NAMALWA (cell line): ENCODE measurements at places on chromosomes 2 and 18.

- no peak for DNase-seq
These were observed 22.0 kb upstream of the RPL31 start for GRCh38 chr2:100980046-100980445.

- no peak for DNase-seq
These were observed 35.9 kb downstream of the AFF3 start for GRCh38 chr2:100106460-100106859.

DNA sequence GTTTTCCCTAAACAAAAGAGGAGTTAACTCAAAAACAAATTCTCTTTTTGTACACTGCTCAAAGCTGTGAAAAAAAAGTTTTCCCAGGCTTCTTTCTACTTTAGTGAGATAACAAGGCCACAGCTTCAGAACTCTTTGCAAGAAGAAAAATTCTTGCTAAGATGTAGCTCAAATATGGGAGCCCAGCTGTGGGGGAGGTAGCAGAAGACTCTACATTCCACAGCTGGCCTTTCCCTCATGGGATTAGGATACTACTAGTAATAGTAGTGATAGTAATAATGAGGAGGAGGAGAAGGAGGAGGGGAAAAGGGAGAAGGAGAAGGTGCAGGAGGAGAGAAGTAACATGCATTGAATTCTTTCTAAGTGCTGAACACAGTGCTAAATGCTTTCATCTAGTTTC, 19.2 kb upstream of the CERS6 start:
- DNase-seq = no peak

- no peak for DNase-seq
These were observed 60.4 kb downstream of the KIAA1328 start for GRCh38 chr18:36889321-36889720.

DNA sequence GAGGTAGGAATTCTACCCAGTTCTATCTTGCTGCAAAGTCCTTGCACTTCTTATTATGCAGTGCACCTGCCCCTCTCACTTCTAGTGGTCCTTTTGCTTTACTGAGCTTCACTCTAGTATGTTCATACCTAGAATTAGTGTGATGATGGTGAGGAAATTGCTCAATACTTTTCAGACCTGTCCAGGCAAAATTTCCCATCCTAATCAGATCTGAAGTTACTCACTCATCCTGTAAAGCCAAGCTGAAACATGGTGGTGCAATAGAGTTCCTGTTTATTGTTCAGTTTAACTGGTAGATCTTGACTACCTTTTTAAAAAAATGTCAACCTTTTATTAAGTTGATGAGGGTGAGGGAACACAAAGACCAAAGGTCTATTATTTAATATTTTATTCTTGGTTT, 12.6 kb upstream of the FIGN start:
- no peak for DNase-seq

DNA sequence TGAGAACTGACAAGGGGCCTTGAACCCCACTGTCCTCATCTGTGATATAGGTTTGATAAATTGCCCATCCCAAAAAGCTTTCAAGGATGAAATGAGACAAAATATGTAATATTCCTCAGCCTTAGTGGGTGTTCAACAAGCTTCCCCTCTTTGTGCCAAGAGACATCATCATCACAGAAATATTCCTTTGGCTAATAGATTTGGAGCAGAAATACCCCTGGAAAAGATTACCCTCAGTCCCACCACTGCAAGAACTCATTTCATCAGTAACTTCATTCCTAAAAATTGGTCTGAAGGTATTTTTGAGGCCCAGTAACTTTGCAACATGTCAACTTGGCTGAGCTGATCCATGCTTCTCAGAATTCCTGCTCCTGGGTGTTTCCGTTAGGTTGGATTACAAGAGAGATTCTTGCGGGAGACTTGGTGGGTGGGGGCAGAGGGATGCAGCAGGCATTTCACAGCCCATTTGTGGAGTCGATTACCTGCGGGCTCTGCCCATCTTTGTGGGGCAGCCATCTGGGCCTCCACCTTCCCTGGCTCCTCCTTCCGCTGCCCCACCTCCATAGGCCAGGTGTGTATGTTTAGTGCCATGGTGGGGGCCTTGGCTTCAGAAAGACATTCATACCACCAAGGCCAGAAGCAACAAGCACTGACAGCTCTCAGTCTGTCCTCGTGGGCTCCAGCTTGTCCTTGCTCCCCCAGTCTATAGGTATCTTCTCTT, 263.9 kb downstream of the GLI2 start:
- no peak for DNase-seq

DNA sequence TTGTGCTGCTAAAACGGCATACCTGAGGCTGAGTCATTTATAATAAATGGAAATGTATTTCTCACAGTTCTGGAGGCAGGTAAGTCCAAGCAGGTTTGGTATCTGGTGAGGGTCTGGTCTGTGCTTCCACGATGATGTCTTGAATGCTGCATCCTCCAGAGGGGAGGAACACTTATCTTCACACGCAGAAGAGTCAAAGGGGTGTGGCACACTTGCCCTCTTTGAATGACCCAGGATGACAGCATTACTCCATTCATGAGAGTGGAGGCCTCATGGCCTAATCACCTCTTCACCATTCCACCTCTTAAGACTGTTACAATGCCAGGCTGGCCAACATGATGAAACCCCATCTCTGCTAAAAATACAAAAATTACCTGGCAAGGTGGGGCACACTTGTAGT, 61.0 kb downstream of the NCAPH start:
- no peak for DNase-seq

DNA sequence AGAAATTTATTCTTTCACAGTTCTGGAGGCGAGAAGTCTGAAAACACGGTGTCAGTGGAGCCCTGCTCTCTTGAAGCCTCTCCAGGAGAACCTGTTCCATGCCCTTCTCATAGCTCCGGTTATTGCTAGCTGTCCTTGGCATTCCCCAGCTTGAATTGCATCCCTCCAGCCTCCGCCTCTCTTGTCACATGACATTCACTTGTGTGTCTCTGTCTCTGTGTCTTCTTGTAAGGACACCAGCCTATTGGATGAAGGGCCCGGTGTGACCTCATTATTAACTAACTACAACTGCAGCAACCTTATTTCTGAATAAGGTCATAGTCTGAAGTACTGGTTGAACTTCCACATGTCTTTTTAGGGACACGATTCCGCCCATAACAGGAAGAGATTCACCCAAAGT, 4.5 kb upstream of the PRSS56 start:
- no peak for DNase-seq

DNA sequence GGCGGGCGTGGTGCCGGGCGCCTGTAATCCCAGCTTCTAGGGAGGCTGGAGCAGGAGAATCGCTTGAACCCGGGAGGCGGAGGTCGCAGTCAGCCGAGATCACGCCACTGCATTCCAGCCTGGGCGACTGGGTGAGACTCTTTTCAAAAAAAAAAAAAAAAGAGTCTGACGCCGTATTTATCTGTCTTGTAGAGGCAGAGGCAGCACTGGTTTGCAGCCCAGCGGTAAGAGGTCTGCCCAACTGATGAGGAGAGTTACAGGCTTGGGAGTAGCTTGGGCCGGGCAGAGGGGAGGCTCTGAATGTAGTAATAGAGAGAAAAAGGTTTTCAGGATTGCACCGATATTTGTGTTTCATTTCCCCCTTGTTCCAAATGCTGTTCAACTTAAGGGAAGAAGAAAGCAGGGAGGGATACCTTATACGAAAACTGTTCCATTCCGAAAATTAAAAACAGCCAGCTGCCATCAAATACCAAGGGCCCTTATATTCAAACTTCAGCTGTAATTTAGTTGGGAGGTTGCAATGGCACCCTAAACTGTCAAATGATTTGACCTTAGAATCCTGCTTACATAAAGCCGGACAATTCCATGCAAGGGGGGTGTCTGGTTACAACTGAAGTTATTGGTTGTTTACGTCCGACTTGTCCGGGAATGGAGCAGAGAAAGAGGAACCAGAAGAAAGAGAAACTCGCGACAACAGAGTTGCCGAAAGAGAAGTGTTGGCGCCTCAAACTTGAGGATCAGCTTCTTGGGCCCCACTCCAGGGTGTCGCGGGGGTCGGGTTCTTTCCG, 9.2 kb upstream of the SP9 start:
- no peak for DNase-seq

GRCh38 chr2:95203911-95204310, 3.4 kb upstream of the ZNF892 start:
- DNase-seq = no peak

- DNase-seq = no peak
These were observed 68.2 kb downstream of the ZNF521 start for GRCh38 chr18:25283781-25284180.

- no peak for DNase-seq
These were observed 783.3 kb downstream of the PLCL1 start for GRCh38 chr2:198587741-198588140.

DNA sequence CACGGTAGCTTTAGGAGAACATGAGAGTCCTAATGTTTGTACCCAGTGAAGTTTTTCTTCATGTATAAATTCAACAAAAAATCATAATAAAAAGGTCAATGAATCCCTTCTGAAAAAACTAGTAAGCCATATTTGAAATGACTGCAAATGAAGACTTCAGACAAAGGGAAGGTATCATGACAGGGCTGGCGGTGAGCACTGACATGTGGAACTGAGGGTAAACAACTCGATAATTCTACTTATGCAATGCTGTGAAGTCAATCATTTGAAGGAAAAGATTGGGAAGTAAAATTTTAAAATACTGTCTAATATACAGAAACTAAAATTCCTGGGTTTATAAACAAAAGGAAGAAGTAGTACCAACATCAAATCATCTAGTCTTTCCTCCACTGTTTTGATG, 190.2 kb upstream of the COPS8 start:
- no peak for DNase-seq

DNA sequence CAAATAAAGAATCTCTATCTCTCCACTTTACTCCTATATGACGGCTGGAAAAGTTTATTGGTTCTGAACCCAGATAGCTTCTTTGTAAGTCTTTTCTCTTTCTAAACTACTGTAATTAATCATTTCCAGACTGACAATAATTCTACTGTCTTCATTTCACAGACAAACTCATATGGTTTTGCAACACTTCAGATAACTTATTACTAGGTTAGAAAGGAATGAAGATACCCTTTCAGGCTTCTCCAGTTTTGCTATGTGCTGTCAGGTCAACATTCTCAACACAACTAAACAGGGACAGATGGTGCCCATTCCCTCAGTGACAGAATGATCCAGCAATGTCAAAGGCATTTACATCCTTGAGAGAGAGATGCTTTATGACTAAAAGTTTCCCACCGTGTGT, 198.5 kb upstream of the ITGA4 start:
- DNase-seq = no peak
